Ovary (tissue), 10 donors: ENCODE measurements at places on chromosomes 1 and 21.

- no peak overlapping the region for H3K4me3 ChIP-seq
- H3K36me3 ChIP-seq, result no peaks in the 10 kb centered on the region
- no peaks in the 10 kb centered on the region for H3K4me1 ChIP-seq
- no peaks in the 10 kb centered on the region for H3K27me3 ChIP-seq
Observed at GRCh38 chr1:30307182-30307581, 416.2 kb downstream of the MATN1 start.

DNA sequence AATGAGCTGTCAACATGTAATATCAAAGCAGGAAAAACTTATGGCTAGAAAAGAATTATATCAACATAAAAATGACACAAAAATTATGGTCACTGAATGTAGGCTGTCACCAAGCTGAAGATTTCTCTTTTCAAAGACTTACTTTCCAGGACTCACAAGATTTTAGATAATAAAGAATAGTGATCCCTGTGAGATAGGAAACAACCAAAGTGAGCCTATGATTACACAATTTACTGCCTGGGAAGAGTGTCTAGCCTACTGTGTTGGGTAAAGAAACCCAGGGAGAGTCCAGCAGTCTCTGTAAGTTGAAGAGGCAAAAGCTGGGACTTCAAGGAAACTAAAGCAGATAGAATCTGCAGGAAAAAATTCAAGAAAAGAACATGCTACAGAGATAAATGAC, 20.2 kb upstream of the RGS1 start:
- no peaks in the 10 kb centered on the region for H3K36me3 ChIP-seq
- no peak overlapping the region for H3K27ac ChIP-seq
- H3K4me1 ChIP-seq, result no peaks in the 10 kb centered on the region

- H3K36me3 ChIP-seq, result no peaks in the 10 kb centered on the region
- H3K27ac ChIP-seq, result no peak overlapping the region
- no peaks in the 10 kb centered on the region for H3K27me3 ChIP-seq
- H3K4me1 ChIP-seq, result peaks cover 4% of the 10 kb centered on the region
- DNase-seq, result no peak
Observed at GRCh38 chr1:156602557-156602993, 1.3 kb upstream of the GPATCH4 start.

DNA sequence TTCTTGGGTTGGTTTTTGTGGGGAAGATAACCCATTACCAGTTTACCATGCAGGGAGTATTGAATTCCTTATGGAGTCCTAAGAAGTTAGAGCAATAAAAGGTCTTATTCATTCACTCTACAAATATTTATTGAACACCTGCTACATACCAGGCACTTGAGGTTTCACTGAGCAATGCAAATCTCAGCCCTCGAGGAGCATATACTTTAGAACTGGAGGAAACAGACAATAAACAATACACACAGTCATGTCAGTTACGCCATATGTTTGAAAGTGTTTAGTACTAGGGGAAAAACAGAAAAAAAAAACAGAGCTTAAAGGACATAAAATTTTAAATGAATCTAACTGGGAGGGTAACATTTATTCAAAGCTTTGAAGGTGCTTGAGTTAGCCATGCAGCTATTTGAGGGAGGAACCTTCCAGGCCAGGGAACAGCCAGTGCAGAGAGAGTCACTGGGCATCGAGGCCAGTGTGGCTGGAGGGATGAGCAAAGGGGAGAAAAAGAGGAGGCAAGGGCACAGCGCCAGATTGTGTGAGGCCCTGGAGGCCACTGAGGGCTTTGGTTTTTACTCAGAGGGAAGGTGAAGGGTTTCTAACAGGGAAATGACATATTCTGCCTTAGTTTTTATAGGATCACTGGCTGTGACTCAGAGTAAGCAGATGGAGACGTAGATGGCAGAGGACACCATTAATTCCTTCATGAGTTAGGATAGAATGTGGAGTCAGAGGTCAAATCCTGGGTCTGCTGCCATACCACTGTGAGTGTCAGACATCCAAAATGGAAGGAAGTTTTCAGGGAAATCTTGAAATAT, 32.7 kb downstream of the C1orf21 start:
- no peak for DNase-seq
- H3K4me3 ChIP-seq, result no peak overlapping the region
- H3K27ac ChIP-seq, result no peak overlapping the region
- H3K36me3 ChIP-seq, result no peaks in the 10 kb centered on the region
- no peaks in the 10 kb centered on the region for H3K27me3 ChIP-seq

DNA sequence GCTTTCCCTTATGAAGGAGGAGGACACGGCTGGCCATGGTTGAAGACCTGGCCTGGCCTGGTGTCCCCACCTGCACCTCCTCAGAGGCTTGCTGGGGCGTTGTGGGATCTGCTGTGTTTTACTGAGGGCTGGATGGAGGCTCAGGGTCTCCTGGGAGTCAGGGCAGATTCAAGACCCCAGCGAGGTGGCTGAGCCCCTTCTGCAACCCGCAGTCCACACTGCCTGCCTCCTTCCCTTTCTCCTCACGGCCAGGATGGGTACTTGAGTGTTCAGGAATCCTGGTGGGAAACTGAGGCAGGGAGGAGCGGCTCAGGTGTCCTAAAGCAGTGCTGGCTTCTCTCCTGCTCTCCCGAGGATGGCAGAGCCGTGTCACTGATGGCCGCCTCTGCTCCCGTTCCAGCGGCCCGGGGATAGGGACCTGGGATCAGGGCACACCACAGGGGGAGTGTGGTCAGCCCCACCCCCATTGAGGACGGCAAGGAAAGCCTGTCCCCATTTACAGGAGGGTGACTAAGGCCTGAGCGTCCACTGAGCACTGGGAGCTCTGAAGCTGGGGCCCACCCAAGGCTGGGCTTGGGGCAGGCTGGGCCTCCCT, 47.5 kb downstream of the TRPM2 start:
- H3K27ac ChIP-seq, result no peak overlapping the region
- H3K4me3 ChIP-seq, result no peak overlapping the region
- DNase-seq, result no peak
